SW480 (cell line): ENCODE measurements at places on chromosomes 13 and 19.

DNA sequence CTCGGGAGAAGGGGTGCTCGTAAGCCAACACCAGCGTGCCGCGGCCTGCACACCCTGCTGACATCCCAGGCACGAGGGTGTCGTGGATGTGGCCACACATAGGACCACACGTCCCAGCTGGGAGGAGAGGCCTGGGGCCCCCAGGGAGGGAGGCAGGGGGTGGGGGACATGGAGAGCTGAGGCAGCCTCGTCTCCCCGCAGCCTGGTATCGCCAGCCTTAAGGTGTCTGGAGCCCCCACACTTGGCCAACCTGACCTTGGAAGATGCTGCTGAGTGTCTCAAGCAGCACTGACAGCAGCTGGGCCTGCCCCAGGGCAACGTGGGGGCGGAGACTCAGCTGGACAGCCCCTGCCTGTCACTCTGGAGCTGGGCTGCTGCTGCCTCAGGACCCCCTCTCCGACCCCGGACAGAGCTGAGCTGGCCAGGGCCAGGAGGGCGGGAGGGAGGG lies 2.4 kb downstream of the IZUMO4 start:
- DNase-seq: no peak

GRCh38 chr19:47398707-47399597 lies 20.4 kb downstream of the MEIS3 start:
- no peak for DNase-seq

GRCh38 chr13:25915840-25916518 lies 135.8 kb downstream of the SHISA2 start:
- DNase-seq: no peak

DNA sequence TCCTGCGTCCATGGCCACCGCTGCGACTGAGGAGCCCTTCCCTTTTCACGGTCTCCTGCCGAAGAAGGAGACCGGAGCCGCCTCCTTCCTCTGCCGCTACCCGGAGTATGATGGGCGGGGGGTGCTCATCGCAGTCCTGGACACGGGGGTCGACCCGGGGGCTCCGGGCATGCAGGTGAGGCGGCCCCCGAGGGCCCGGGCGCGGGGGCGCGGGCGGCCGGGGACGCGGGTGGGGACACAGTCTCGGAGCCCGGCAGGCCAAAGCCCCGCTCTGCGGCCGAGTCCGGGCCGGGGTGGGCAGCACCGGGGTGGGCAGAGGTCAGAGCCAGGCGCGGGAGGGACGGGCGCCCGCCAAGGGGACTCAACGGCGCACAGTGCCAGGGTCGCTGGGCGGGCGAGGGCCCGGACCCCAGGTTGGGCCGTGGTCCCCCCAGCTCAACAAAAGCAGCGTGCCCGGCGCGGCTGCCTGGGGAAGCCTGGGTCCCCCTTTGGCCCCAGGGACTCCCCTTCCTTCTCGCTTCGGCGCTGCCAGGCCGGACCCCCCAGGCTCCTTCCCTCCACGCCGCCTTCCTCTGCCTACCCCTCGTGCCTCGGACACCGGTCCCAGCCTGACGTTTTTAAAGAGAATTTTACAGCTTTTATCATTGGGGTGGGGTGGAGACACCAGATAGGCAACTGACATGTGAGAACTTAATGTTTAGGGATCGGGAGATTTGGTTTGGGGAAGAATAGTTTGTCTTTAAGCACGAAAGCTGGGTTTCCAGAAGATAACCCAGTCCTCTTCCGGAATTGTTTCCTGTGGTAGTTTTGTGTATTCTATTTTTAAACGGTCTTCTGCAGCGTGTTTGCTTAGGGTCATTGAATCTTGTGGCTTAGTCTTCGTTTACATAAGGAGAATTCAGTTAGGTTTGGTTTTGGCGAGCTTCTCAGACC lies 509 bp downstream of the TPP2 start:
- peak; percentile 16 for DNase-seq

- DNase-seq: no peak
These were observed 99.6 kb downstream of the ING1 start for GRCh38 chr13:110812869-110813645.

GRCh38 chr13:52749419-52749818 lies 9.8 kb upstream of the CNMD start:
- no peak for DNase-seq

- DNase-seq: no peak
These were observed 185.7 kb downstream of the KCNRG start for GRCh38 chr13:50200988-50201387.

GRCh38 chr19:33368074-33368864 lies 5.2 kb upstream of the CEBPG start:
- no peak for DNase-seq

DNA sequence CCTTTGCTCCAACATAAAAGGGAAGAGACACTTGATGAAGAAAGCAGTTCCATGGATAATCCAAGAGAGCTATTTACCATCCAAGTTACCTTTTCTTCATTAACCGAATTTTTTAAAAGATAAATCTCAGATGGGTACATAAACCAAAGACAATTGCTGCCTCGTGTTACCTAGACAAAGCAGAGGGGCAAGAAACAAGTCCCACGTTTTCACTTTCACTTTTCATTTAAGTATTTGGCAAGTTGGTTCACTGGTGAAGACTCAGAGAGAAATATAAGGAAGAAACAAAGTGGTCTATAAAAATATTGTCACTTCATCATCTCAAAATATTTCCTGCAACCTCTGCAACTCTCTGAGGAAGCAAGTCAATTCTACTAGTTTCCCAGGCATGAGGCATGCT lies 446.1 kb downstream of the FGF14 start:
- no peak for DNase-seq

DNA sequence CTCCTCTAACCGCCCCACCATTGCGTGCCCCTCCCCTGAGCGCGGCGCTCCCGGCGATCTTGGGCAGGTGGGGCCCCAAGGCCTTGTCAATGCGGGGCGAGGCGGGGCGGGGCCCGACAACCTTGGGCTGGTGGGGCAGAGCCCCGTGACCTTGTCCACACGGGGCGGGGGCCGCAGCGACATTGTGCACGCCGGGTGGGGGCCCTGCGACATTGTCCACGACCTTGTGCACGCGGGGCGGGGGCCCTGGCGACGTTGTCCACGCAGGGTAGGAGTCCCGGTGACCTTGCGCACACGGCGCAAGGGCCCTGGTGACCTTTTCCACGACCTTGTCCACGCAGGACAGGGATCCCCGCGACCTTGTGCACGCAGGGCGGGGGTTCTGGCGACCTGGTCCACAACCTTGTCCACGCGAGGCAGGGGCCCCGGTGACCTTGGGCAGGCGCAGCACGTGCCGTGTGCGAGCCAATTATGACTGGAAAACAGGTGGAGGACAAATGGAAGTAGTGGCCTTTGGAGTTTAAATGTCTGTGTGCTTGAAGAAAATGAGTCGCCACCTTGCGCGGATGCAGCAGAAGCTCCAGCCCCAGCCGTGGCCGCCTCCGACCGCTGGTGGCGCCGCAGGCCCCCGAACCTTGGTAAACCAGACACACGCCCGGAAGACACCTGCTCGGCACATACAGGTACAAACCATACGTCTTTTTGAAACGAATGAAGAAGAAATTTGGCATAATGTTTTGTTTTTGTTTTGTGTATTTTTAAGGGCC lies 62.6 kb downstream of the LATS2 start:
- no peak for DNase-seq

DNA sequence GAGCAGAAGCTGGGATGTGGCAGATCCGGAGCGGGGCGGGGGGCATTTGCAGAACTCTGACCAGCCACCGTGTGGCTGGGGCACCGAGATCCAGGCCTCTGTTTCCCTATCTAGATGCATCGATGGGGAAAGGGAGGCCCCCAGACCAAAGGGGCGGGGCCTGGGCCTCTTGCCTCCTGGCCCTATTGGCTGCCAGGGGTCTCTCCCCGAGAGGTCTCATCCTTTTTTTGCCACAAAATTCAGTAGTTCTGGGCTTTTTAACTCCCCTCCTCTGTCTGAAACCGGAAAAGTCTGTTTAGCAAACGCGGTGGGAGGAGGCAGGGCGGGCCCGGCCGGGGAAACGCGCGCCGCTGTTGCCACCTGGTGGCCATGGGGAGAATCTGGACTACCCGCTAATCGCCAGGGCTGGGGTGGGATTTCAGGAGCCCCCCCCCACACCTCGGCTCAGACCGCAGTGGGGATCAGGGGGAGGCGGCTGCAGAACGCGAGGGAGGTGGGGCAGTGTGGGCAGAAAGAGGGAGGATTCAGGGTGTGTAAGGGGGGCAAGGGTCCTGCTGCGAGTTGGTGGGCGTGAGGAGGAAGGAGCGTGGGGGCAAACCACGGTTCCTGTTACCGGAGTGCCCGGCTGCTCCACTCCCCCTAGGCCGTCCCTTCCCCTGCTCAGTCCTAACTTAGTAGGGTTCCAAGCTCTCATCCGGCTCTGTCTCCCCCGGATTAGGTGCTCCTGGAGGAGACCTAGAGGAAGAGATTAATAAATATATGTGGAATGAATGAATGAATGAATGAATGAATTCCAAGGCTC lies 28.3 kb downstream of the IL12RB1 start:
- peak; percentile 54 for DNase-seq

DNA sequence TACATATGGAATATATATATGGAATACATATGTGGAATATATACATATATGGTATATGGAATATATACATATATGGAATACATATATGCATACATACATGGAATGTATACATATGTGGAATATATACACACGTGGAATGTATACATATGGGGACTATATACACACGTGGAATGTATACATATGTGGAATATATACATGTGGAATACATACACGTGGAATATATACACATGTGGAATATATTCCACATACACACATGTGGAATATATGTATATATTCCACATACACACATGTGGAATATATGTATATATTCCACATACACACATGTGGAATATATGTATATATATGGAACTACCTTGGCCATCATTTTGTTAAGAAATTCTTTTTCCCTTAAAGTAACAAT lies 31.1 kb downstream of the ZNF571 start:
- no peak for DNase-seq

DNA sequence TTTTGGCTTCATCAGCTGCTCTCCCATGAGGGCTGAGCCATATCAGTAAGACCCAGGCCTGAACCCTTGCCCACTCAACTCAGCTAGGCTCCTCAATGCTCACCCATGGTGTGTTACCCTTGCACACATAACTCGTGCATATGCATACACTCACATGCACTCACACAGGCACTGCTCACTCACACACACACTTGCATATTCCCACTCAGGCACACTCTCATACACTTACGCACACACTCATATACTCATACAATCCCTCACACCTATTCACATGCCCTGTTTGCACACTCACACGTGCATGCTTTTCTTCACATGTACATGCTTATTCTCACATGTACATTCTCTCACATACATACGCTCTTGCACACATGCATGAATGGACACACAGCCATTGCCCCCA lies 93.8 kb downstream of the SLC7A1 start:
- DNase-seq: no peak

- no peak for DNase-seq
These were observed 1910.7 kb upstream of the PRR20A start for GRCh38 chr13:55229906-55230569.

GRCh38 chr13:75299913-75300862 lies 181.8 kb downstream of the TBC1D4 start:
- DNase-seq: no peak

- no peak for DNase-seq
These were observed 23.6 kb downstream of the VSTM2B start for GRCh38 chr19:29549105-29550070.

GRCh38 chr19:23283925-23284324 lies 33.7 kb upstream of the ZNF724 start:
- DNase-seq: no peak

- DNase-seq: no peak
These were observed 5.3 kb downstream of the GPX4 start for GRCh38 chr19:1109032-1109551.

DNA sequence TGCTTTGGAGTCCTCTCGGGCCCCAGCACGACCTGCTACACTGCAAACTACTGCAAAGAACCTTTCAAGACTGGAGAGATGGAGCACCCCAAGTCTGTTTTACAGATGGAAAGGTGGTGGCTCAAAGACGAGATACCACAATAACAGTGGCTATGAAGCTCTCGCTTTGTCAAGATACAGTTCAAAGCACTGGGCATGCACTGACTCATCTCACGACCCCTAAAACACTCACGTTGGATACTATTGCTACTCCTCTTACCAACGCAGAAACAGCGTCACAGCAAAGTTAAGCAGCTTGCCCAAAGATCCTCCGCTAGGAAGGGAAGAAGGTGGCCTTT lies 24.0 kb upstream of the LAIR1 start:
- no peak for DNase-seq

DNA sequence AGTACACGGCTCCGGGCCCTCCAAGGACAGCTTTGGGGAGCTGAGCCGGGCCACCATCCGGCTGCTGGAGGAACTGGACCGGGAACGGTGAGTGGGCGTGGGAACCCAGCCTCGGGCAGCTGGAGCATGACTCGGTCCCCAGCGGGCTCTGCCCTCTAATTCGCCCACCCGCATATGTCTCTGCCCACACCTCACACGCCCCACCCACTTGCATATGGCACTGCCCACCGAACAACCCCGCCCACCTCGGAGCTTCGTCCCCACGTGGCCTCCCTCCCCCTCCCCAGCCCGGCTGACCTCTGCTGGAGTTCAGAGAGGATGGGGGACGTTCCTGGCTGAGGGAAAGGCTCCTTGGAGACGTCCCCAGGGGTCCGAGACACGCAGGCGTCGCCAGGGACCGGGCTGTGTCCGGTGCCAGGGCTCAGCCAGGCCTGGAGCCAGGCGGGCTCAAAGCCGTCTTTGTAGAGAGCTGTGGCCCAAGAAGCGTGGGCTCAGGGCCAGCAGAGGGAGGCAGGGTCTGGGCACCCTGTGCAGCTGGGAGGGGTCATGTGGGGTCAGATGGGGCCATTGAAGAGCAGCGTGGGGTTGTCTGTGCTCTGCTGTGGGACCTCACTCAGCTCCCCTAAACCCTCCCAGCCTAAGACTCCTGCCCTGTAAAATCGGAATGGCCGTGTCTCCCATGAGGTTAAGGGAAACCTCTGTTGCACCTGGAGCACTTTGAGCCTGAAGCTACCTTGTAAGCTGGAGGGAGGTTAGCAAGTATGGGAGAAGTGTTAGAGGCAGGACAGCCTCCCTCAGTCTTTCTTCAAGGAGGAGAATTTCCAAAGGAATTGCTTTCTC lies 3.8 kb downstream of the APC2 start:
- DNase-seq: peak; percentile 56

GRCh38 chr13:51785712-51786424 lies 18.1 kb downstream of the DHRS12 start:
- no peak for DNase-seq

DNA sequence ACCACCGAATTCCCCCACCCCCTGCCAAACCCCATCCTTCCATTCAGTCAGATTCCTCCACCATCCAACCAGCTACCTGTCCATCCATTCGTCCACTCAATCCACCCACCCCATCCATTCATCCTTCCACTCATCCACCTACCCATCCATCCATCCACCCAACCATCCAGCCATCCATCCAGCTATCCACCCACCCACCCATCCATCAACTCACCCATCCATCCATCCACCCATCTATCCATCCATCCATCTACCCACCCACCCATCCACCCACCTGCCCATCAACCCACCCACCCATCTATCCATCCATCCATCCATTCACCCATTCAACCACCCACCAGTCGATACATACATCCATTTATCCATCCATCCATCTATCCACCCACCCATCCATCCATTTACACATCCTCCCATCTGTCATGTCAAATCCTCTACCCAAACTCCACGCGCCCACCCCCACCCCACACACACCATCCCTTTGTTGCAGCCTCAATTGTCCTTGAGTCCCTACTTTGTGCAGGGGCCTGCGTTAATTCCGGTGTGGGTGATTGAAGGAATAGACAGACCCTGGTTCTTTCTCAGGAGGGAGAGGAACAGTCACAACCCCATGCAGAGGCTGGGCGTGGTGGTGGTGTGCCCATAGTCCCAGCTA lies 5.3 kb upstream of the SLC5A5 start:
- no peak for DNase-seq

GRCh38 chr19:48967346-48968178 lies 2.5 kb downstream of the FTL start:
- no peak for DNase-seq

- peak; percentile 46 for DNase-seq
These were observed 26.5 kb downstream of the SH3GL1 start for GRCh38 chr19:4373601-4374497.
